ENCODE measurements at places on chromosomes 11 and 22.

DNA sequence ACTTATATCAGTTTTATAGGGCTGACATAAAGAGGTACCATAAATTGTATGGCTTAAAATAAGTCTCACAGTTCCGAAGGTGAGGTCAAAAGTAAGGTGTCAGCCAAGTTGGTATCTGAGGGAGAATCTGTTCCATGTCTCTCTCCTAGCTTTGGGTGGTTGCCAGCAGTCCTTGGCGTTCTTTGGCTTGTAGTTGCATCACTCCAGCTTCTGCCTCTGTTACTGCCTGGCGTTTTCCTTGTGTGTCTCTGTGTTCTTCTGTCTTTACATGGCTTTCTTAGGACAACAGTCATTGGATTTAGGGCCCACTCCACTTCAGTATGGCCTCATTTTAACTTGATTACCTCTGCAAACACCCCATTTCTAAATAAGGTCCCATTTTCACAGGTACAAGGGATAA lies 16.7 kb downstream of the MMP7 start:
- DNase-seq, result no peak

GRCh38 chr11:125348674-125349309 lies 147.3 kb downstream of the FEZ1 start:
- DNase-seq, result no peak

DNA sequence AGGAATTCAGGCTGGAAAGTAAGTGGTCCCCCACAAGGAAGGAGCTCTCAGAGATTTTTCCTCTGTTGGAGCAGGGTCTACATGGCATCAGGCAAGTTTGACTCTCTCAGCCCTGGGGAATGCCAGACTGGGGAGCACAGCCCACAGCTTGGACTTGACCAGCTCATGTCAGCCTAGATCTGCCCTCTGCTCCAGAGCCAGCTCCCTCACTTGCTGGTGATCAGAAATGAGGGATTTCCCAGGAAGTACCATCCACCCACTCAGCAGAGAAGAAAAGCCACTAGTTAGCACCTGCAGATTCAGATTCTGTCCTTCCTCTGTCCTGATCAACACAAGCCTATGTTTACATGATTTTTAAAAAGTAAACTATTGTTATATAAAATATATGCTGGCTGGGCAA lies 13.0 kb downstream of the TALDO1 start:
- DNase-seq, result no peak

- no peak for DNase-seq
Measured at GRCh38 chr11:60788401-60789125, 3.4 kb downstream of the MS4A10 start.

DNA sequence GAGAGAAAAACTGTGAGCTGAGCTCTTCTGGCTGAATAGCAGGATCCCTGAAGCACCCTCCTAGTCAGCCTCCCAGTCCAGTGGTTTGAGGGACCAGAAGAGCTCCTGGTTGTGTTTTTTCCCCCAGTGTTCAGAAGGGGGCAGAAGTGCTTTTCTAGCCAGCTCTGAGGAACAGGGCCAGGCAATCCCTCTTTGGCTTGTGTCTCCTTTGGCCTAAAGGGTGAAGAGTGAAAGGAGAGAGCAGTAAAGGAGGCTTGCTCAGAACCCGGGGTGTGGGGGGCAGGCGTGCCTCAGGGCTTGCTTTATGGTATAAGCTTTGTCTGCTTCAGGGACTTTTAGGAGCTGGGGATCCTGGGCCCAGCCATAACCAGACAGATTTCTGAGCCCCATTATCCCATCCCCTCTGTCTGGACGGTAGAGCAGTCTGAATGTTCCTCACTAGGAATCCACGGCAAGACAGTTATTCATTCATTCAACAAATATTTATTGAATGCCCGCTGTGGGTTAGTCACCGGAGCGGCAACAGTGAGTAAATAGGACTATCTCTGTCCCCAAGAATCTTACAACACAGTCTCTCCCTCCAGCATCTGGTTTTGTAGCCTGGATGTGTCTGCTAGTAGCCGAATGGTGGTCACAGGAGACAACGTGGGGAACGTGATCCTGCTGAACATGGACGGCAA lies 14.5 kb downstream of the ACP2 start:
- no peak for DNase-seq

DNA sequence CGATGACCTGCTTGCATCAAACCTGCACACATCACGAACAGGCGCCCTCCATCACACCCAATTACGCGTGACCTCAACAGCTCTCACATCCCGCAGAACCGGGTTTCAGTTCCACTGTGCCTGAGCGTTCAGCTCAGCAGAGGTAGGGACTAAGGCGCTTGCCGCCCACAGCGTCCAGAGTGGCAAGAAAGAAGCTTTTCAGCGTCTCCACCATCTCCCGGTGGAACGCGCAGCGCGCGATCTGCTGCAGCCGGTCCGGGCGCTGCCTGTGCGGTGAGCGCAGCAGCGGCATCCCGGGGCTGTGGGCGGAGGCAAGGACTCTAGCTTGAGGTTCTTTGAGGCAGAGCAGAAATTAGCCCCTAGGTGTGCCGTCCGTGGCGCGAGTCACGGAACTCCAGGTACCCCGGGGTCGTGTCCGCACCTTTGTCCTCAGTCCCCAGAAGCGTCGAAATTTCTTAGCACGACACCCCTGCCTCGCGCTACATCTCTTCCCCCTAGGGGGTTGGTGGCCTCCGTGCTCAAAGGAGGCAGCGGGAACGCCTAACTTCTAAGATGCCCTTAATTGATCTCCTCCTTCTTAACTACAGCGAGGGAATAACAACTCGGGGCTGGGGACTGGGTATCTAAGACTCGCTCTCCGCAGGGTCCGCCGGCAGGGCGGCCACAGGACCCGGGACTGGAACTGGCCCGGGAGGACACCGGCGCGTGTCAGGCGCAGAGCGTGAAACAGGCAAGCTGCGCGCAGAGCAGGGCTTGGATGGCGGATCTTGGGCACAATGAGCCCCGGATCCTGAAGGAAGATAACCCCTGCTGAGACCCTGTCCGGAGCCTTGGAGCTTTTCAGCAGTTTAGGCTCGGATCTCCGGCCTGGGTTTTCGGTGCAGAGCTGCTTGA lies 1.7 kb upstream of the CALCA start:
- DNase-seq, result no peak

- DNase-seq, result no peak
Measured at GRCh38 chr11:96054870-96055705, 131.2 kb upstream of the MTMR2 start.

DNA sequence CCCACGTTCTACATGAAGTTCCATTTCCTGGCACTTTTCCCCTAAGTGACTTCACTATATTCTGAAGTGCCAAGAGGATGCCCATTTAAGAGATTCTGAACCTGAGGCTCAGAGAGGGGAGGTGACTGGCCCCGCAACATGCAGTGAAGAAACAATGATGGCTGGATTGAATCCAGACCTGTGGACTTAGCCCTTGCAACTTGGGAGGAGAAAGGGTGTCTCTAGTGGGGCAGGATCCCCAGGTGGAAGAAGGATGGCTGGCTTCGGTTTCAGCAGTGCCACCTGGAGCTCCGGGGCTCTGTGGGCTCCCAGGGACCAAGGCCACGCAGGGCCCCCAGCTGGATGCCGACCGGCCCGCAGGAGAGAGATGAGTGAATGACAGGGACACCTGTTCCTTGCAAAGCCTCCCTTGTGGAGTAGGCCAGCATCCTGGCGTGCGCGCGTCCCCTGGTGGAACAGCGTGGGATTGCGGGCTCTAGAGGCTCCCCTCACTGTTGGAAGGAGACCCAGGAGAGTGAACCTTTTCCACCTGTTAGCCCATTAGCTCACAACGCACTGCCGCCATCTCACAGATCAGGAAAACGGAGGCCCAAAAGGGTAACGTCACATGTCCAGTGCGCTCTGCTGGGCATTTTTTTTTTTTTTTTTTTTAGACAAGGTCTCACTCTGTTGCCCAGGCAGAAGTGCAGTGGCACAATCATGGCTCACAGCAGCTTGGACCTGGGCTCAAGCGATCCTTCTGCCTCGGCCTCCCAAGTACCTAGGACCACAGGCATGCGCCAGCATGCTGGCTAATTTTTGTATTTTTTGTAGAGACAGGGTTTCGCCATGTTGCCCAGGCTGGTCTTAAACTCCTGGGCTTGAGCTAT lies 104.7 kb downstream of the KIAA1671 start:
- DNase-seq, result peak; percentile 18

GRCh38 chr11:12673601-12673923 lies 659 bp upstream of the TEAD1 start:
- DNase-seq, result no peak

DNA sequence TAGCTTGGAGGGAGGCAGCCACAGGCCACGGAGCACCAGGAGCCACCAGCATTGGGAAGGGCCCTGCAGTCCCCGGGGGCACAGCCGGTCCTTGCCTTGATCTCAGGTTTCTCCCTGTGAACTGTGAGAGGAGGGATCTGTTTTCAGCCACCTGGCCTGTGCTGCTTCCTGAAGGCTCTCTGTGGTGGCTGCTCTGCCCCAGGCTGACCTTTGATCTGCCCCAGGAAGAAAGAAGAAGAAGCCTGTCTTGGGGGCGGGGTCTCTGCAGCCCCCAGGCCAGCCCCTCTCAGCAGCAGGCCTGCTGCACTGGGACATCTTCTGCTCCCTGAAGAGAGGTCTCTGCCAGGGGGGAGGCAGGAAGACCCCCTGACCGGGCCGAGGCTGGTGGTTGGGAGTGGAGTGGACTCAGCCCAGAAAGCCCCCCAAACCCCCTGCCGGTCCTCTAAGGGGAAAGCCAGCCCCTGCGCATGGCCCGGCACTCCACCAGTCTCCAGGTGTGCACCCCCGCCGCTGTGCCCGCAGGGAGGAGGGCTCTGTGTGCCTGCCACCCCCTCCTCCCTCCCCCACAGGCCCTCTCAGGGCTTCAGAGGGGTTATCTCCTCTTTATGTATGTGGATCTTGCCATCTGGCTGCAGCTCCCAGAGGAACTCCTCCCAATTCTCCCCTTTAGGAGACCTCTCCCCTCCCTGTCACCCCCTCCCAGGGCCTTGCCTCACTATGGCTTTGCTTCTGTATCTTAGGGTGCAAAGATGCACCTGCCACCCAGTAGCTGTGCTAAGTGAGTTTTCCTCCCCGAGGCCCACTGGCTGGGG lies 675.3 kb downstream of the BRD1 start:
- DNase-seq, result no peak

DNA sequence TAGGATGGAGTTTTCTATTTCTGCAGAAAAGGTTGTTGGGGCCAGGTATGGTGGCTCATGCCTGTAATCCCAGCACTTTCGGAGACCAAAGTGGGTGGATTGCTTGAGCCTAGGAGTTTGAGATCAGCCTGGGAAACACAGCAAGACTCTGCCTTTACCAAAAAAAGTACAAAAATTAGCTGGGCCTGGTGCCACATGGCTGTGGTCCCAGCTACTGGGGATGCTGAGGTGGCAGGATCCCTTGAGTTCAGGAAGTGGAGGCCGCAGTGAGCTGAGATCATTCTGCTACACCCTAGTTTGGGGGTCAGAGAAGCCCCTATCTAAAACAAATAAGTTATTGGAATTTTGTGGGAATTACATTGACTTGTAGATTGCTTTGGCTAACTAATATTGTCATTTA lies 71.7 kb downstream of the FDX1 start:
- DNase-seq, result no peak

GRCh38 chr22:46902998-46903916 lies 140.8 kb downstream of the TBC1D22A start:
- DNase-seq, result no peak

- no peak for DNase-seq
Measured at GRCh38 chr11:4025967-4026324, 68.7 kb upstream of the RRM1 start.

- DNase-seq, result no peak
Measured at GRCh38 chr11:110379936-110380335, 49.8 kb upstream of the FDX1 start.

- no peak for DNase-seq
Measured at GRCh38 chr11:26946257-26946716, 47.6 kb upstream of the FIBIN start.

DNA sequence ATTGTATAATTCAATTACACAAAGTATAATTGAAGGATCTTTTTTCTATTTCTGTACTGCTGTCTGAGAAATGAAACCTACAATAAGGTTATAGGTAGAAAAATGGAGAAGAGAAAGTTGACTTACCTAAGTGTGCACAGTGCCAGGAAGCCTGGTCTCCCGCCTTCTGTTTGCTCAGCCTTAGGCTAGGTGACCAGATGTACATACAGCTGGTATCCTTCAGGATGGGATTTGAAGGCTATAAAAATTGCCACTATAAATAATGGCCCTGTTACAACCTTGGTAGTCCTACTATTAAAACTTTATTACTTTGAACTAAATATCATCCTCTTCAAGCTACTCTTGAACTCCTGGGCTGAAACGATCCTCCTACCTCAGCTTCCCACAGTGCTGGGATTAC lies 19.7 kb downstream of the OR51E2 start:
- no peak for DNase-seq

DNA sequence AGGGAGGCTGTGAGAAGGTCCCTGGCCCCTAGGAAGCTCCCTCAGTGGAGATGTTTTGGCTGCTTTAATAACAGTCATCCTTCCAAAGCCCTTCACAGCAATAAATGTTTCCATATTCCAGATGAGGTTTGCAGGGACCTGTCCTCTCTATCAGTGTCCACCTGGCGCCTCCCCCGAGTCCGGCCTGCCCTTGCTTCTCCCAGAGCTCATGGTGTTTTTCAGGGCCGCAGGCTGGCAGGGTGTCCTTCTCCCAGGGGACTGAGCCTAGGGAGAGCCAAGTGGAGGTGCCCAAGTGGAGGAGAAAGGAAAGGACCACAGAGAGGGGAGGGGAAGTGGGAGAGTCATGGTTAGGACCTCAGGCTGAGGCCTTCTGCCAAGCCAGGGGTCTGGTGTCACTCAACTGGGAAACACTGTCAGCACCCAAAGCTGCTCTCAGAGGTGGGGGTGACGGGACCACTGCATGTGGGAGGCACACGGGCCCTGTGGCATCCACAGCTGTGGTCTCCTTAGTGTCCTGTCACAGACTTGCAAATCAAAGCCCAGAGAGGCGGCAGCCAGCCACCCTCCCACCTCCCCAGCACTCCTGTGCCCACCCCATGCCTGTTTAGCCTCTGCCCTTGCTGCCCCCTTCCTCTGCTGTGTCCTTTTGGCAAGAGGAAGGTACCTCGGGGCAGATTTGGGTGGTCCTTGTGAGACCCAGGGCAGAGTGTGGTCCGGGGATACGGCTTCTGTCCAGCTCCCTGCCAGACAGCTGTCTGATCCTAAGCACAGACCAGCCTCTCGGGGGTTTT lies 6.4 kb downstream of the DERL3 start:
- no peak for DNase-seq

- no peak for DNase-seq
Measured at GRCh38 chr11:75814363-75814676, 690 bp upstream of the UVRAG start.

DNA sequence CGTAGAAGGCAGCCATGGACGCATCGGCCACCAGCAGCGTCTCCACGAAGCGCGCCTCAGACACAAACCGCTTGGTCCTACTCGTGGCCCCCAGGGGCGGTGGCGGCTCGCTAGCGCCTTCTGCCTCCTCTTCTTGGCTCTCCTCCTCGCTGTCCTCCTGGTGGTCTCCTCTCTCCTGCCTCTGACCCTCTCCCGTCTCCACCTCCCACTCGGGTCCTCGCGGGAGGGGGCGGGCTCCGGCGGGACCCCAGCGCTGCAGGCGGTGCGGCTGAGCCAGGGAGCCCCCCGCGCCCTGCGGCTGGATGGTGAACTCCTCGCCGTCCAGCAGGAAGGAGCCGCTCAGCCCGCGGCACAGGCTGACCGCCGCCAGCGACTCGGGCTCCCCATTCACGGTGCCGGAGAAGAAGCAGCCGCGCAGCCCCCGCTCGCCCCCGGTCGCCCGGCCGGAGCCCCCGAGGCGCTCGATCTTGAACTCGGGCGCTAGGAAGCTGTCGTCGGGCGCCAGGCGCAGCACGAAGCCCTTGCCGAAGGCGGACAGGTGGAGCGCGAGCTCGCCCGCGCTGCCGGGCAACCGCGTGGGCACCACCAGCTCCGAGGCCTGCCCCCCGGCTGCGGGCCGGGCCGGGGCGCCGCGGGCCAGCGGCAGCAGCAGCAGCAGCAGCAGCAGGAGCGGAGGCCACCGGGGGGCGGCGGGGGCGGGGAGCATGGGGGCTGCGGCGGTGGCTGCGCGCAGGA lies 661 bp downstream of the ADAMTS8 start:
- DNase-seq, result no peak
